ENCODE measurements at places on chromosomes 5 and 9.
A peak's percentile ranks its signal among the peaks of the same experiment; 100 is the strongest.

GRCh38 chr9:135674977-135675376 is 11.9 kb downstream of the LCN9 start:
- no peak for DNase-seq

- no peak for DNase-seq
Observed at GRCh38 chr9:124741662-124742061, 29.4 kb downstream of the NR6A1 start.

- peak; percentile 71 for DNase-seq
Observed at GRCh38 chr5:11075035-11075805, 314.2 kb upstream of the DAP start.

DNA sequence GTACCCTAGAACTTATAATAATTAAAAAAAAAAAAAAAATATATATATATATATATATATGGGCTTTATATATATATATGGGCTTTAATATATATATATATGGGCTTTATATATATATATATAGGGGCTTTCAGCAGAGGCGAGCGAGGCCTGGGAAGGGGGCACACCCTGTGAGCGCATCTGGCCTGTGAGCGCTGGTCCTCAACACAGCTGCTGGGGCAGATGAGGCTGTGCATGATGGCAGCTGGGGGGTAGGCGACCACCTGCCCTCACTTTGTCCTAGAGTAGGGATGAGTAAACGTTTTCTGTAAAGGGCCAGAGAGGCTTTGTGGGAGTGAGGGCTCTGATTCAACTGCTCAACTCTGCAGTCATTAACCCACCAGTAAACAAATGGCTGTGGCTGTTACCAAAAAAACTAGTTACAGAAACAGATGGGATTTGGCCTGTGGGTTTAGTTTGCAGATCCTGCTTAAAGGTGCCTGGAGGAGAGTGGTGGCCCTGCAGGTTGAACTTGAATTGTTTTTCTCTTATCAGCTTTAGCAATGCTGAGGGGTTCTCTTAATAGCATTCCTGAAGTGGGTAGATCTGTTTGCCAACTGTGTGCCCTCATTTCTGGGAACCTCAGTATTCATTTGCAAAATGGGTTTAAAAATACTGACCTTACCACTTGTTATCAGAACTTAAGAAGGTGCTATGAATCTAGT is 88.1 kb upstream of the EPB41L4B start:
- DNase-seq, result no peak

- no peak for DNase-seq
Observed at GRCh38 chr5:54848581-54848980, 136.8 kb downstream of the ESM1 start.

- no peak for DNase-seq
Observed at GRCh38 chr5:18397891-18398290, 763.6 kb downstream of the TAF11L14 start.

- DNase-seq, result peak; percentile 94
Observed at GRCh38 chr9:129624168-129624759, 1.7 kb upstream of the NTMT1 start.

GRCh38 chr5:172111852-172112225 is 76.2 kb downstream of the STK10 start:
- no peak for DNase-seq

GRCh38 chr5:95697781-95698681 is 15.2 kb upstream of the SPATA9 start:
- peak; percentile 53 for DNase-seq

DNA sequence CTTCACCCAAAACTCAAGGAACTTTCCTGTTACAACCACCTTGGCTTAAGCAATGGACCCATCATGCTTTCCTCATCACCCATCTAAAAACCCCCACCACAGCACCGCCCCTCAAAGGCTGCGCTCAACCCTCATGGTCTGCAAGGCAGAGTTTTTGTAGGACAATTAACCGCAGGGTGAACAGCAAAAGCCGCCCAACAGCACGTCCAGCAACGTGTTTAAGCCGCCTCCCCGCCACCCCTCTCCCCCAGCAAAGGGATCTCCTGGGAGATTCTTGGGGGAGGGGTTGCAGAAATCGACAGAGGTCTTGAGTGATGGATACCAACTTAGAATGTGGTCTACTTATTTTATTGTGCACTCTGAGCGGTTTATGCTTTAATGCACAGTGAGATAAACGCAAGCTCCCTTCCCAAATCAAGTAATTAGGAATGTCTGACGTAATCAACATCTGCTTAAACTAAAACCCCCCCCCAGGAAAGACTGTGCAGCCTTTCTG is 1.9 kb downstream of the ROR2 start:
- DNase-seq, result peak; percentile 76

GRCh38 chr9:116276651-116277121 is 123.1 kb downstream of the PAPPA start:
- DNase-seq, result peak; percentile 69

DNA sequence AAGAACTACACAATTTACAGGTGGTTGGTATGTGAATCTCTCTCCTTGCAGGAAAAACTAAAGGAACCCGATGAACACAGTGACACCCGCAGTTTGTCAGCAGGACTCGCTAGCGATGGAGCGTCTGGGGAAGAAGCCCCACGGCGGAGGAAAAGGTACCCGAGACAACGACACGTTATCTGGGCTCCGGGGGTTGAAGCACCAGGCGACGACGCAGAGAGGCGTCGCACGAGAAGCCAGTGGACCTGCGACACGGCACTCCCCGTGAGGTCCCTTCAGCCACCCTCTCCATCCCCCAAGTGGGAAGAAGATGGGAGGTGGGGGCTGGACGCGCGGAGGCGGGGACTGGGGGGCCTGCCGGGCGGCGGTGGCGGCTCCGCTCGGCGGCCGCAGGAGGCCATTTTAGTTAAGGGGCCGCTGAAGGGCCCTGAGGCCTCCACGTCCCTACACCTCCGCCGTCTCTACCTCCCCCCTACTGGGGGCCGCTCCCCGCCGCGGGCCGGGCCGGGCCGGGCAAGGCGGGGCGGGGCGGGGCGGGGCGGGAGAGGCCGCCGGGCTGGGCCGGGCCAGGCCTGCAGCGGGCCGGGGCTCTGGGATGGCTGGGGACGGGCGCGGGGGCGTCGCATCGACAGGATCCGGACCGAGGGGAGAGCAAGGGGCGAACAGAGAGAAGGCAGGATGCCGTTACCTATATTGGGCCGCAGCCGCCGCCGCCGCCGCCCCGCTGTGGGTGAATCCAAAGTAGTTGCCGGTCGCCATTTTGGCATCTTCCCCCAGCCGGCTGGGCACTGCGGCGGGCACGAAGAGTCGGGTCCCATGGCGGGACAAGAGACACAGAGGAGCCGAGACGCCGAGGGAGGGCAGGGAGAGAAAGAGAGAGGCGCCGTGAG is 754 bp downstream of the ZFR start:
- DNase-seq, result peak; percentile 81

- DNase-seq, result peak; percentile 25
Observed at GRCh38 chr9:121995997-121996396, 97.1 kb downstream of the TTLL11 start.

DNA sequence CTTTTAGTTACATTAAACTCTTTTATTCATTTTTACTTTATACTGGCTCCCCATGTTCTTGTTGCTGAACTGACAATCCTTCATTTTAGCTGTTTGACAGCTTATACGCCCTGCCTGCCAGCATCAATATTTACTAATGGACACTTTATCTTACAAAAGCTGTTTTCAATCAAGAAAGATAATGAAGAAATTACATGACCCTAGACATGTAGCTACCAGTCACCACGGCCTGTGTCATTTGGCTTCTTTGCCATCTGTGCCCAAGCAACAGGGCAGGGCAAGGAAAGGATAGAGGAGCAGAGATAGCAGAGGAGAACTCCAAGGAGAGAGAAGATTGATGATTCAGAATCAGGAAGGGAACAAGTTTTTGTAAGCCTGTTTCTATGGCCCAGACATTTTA is 647.3 kb downstream of the BRINP1 start:
- no peak for DNase-seq

DNA sequence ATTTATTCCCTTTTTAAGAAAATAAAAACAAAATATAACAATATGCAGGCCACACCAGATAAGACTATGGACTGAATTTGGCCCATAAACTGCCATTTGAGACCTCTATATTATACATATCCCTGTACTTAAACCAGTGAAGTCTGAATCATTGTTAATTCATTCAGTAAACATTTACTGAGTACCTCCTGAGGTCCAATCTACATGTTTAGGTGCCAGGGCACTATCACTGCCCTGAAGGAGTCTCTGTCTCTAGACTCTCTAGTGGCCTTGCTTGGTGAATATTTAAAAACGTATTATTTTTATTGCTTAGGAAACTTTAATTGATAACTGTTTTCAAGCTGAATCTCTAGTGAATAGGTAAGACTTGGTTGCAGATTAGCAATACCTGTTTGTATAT is 74.7 kb upstream of the ELL2 start:
- no peak for DNase-seq

DNA sequence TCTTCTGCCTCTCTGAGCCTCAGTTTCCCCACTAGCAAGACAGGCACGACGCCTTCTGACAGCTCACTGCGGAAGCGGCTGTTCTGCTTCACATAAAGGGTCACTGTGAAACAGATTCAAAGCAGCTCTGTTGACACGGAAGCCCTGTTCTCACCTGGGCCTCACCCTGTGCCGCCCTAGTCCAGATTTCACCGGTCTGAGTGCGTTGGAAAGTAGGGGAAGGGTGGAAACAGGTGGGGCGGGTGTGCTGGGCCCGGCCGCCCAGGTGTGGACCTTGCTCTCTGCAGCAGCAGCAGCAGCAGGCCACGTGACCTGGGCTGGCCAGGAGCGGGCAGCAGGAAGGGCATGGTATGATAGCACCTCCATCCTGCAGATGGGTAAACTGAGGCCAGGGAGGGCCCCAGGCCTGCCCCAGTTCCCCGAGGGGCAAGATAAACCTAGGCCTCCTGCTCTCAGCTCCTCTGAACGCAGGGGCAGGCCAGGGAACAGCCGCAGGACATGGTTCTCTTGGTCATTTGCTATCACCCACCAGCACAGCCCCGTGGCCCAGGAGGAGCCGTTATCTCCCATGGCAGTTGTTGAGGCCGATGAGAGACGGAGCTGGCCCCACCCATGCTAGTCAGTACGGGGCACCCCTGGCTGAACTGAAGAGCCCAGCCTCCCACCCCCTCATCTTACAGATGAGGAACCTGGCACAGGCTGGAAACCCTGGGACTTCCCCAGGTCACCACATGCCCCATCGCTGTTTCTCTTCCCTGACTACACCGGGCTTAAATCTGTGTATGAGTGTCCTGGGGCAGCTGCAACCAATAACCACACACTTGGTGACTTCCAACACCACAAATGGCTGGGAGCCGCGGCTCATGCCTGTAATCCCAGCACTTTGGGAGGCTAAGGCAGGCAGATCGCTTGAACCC is 12.1 kb downstream of the PTGES2 start:
- peak; percentile 41 for DNase-seq

DNA sequence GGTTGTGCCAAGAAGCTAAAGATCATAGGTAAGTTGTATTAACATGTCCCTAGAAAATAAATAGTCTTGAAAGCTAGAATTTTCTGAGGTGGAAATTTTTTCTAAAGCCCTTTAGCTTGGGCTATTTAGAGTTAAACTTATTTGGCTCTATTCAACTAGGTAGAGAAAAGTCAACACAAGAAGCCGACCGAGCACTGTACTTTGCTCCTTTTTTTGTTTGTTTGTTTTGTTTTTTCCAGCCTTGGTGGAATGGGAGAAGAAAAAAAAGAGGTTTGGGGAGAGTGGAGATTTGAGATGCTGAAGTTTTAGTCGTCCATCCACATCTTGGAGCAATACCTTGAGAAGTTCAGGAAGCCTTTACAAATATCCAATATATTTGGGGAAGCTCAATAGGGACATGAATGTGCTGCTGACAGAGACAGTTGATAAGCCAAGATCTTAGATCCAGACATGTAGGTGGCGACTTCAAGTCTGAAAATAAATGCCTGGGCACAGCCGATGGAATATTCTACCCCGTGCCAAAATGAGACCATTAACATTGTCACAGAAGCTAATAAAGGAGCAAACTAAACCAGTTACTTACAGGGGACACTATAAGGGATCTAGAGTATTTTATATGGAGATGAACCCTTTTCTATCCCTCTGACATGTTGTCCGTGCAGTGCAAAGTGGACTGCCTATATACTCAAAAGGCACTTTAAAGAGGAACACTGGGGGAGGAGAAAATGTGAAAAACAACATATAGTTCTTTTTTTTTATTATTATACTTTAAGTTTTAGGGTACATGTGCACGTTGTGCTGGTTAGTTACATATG is 466.1 kb downstream of the PTPRD start:
- no peak for DNase-seq

GRCh38 chr5:11992518-11992917 is 88.3 kb upstream of the CTNND2 start:
- no peak for DNase-seq

- DNase-seq, result peak; percentile 55
Observed at GRCh38 chr5:78504704-78505677, 143.6 kb downstream of the LHFPL2 start.

DNA sequence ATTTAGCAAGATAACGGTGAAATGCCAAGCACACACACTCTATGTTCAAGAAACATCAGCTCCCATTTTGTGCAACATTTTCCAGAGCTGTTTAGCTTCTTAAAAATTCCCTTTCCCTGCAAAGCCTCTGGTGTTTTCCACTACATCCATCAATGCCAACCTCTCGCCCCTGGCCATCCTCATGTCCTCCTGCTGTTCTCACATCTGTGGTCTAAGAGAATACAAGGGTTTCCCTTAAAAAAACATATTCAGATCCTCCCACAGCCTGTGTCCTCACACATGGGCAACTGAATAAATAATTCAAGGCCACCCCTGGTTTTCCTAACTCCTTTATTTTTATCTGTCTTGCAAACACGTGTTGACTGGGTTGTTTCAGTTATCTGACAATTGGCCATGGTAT is 70.3 kb downstream of the PAPPA start:
- DNase-seq, result no peak

DNA sequence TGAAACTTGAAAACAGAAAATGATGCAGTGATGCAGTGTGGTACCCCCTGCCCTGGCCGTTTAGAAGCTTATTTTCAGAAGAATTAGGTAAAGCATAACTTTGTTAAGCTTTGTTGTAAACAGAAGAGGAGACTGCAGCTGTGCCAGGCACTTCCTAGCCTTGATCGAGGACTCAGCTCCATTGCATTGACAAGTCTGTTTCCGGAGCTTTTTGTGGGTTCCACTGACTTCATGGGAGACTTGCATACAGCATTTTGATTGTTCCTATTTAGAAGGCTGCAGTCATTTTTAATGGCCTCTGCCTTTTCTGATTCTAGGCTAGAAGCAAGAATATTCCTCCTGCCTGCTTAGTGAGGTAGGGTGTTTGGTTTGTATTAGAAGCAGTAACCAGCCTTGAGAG is 12.3 kb downstream of the MVB12B start:
- DNase-seq, result no peak

GRCh38 chr5:3794611-3795010 is 199.0 kb downstream of the IRX1 start:
- DNase-seq, result no peak
